ENCODE measurements at places on chromosomes 12 and 14. TPM values are rescaled to one million over a fixed set of nuclear protein-coding genes. Genes with fewer than 3 reads are reported as not detected.

Gene BIN2
- not detected for total RNA-seq

GRCh38 chr14:51684760-51685159 lies 33.0 kb downstream of the FRMD6 start:
- no peak overlapping the region for H3K27ac ChIP-seq
- H3K4me3 ChIP-seq: no peak overlapping the region
- H3K36me3 ChIP-seq: peaks cover 2% of the 10 kb centered on the region
- DNase-seq: no peak
- no peaks in the 10 kb centered on the region for H3K27me3 ChIP-seq

GRCh38 chr14:84162633-84163032 lies 1367.3 kb upstream of the FLRT2 start:
- no peak overlapping the region for H3K4me3 ChIP-seq
- no peaks in the 10 kb centered on the region for H3K4me1 ChIP-seq
- H3K27me3 ChIP-seq: no peaks in the 10 kb centered on the region
- no peak overlapping the region for H3K27ac ChIP-seq
- DNase-seq: no peak
- no peaks in the 10 kb centered on the region for H3K36me3 ChIP-seq

DNA sequence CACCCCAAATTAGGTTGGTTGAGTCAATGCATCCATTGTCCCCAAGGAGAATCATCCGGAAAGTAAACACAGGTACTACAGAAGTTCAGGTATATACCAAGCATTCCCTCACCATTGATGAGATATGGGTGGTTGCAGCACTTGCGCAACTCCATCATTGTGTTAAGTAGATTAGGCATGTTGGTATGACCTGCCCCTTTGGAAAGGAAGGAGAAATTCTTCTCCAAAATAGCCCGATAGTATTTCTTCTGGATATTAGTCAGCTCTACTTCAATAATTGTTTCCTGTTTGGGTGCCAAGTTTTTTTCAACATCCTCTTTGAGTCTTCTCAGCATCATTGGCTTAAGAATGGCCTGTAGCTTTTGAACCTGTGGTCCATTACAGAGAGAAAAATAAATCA lies 21.3 kb upstream of the SUPT16H start:
- peaks cover 94% of the 10 kb centered on the region for H3K36me3 ChIP-seq
- DNase-seq: no peak
- H3K4me3 ChIP-seq: no peak overlapping the region
- H3K27ac ChIP-seq: no peak overlapping the region

Gene MYO1H
- total RNA-seq: not detected

- no peak for DNase-seq
- H3K4me3 ChIP-seq: no peak overlapping the region
- no peaks in the 10 kb centered on the region for H3K36me3 ChIP-seq
- H3K27ac ChIP-seq: no peak overlapping the region
- H3K27me3 ChIP-seq: no peaks in the 10 kb centered on the region
- H3K4me1 ChIP-seq: no peaks in the 10 kb centered on the region
These were observed 87.8 kb downstream of the SPRING1 start for GRCh38 chr12:116650062-116650461.

DNA sequence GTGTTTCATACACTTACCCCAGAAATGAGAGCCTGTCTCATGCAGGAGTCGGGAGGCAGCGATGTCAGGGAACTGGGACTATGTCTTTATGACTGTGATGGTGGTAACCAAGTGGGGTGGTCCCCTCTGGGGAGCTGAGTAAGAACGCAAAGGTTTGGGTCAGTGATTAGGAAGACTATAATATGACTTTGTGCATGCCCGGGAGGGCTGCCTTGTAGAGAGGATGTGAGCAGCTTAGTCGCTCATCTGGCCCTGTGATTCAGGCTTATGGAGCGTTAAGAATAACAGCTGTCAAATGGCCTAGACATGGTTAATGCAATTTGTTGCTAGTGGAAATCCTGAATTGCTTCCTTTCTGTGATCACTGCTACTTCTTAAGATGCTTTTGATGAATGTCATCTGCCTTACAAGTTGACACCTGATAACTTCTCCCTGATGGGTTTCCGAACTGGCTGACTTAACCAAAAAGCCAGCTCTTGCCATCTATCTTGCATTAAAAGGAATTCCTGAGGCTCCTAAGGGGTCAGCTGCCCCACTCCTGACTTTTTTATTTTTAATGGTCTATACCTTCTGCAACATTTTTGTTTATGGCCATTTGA lies 35.4 kb upstream of the AACS start:
- DNase-seq: no peak
- no peak overlapping the region for H3K4me3 ChIP-seq
- no peaks in the 10 kb centered on the region for H3K36me3 ChIP-seq
- H3K27ac ChIP-seq: no peak overlapping the region

DNA sequence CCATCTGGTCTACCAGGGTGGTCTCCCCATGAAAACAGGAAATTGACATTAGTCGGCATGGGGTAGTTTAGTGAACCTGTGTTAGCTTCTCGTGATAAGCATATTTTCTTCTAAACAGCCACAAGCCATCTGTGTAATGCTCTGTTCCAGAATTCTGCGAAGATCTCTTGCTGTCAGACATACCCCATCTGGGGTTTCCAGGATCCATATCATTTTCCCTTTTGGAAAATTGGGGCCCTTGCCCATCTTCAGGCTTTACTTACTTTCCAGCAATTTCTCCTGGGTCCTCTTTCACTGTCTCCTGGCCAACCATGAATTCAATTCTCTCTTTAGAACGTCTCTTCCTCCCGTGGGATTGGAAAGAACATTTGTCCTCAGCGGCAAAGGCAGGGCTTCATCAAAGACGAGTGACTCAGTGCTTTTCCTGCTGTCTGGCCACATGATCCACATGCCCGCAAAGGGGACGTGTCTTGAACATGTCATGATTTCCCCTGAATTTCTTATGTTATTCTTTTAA lies 21.4 kb upstream of the NCOR2 start:
- H3K36me3 ChIP-seq: no peaks in the 10 kb centered on the region
- peaks cover 20% of the 10 kb centered on the region for H3K4me1 ChIP-seq
- H3K27me3 ChIP-seq: no peaks in the 10 kb centered on the region
- no peak overlapping the region for H3K4me3 ChIP-seq

DNA sequence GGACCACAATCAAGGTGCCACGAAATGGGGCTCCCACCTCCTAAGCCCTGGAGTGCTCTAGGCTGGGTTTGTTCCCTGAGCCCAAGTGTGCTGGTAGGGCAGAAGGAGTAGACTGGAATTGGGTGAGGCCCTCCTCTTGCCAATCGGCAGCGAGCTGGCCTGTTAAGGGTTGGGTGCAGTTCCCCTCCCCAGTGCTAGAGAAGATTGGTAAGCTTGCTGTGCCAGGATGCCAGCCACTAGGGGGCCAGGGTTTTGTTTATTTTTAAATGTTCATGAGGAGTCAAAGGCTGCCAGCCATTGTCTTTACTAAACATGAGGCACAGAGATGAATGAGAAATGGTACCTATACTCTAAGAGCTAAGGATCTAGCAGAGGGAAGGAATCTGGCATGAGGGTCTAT lies 79.7 kb downstream of the SPTB start:
- H3K4me3 ChIP-seq: no peak overlapping the region
- H3K27me3 ChIP-seq: no peaks in the 10 kb centered on the region
- peak; percentile 69 for DNase-seq
- H3K27ac ChIP-seq: no peak overlapping the region
- no peaks in the 10 kb centered on the region for H3K36me3 ChIP-seq

GRCh38 chr14:58947156-58947555 lies 241.3 kb upstream of the DAAM1 start:
- no peak for DNase-seq
- H3K27me3 ChIP-seq: peaks cover 85% of the 10 kb centered on the region
- H3K4me1 ChIP-seq: no peaks in the 10 kb centered on the region

- no peak overlapping the region for H3K4me3 ChIP-seq
- H3K27me3 ChIP-seq: no peaks in the 10 kb centered on the region
- H3K36me3 ChIP-seq: peaks cover 13% of the 10 kb centered on the region
- no peaks in the 10 kb centered on the region for H3K4me1 ChIP-seq
- no peak for DNase-seq
These were observed 9.2 kb upstream of the GOLGA3 start for GRCh38 chr12:132837693-132838409.

DNA sequence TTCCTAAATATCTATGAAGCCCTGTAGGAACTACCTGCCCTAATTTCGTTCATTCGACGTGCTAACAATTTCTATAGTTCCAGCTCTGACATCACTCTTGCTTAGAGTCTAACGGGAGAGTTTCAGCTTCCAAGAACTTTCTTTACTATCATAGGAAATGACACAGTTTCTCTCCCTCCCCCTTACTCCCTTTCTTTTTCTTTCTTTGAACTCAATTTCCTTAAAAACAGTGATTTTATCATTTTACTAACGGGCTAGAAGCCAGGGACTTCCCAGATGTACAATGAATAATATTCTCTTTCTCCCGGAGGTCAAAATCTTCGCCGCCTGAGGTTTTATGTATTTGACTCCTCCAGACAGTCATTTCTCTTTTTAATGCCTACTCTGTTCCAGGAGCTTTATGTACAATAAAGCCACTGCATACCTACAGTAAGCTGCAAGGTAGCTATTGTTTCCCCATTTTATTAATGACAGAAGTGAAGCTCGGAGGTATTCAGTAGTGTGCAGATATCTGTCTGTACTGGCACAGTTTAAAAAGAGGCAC lies 15.7 kb downstream of the SMCO2 start:
- peak; percentile 73 for DNase-seq
- H3K27me3 ChIP-seq: no peaks in the 10 kb centered on the region
- peak overlapping the region; percentile 71 for H3K27ac ChIP-seq
- H3K4me1 ChIP-seq: peaks cover 36% of the 10 kb centered on the region
- peak overlapping the region; percentile 1 for H3K4me3 ChIP-seq

DNA sequence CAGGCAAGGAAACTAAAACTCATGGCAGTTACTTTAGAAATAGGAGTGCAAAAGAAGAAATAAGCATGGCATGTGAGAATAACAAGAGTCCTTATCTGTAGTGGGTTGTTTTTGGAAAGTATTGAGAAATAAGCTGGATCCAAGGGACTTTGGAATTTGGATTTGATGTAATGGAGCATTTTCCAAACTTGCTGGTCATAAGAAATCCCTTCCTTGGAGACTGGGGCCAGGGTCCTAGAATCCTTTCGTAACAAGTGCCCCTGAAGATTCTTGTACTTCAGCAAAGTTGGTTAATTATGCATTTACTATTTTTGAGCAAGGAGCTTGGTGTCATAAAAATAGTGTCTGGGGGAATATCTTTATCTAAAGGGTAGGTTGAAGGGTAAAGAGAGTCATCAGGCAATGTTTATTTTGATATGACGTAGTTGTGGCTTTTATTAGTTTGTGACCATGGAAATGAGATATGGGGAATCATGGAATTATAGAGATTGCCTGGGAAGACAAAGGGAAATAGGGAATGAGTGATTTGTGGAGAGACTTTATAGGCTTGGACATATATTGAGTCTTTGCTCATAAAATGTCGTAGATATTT lies 53.9 kb downstream of the WNK1 start:
- no peaks in the 10 kb centered on the region for H3K36me3 ChIP-seq
- no peak for DNase-seq
- H3K4me3 ChIP-seq: no peak overlapping the region
- H3K27me3 ChIP-seq: no peaks in the 10 kb centered on the region
- H3K27ac ChIP-seq: 0 out of 2 replicates have a peak overlapping the region, but pooled peaks have one; percentile 12
- H3K4me1 ChIP-seq: peaks cover 4% of the 10 kb centered on the region

- no peaks in the 10 kb centered on the region for H3K36me3 ChIP-seq
- no peak overlapping the region for H3K4me3 ChIP-seq
- peaks cover 4% of the 10 kb centered on the region for H3K4me1 ChIP-seq
These were observed 148.5 kb downstream of the PLCZ1 start for GRCh38 chr12:18589316-18589715.

Gene SLC25A29
- 52.8 TPM for total RNA-seq

All from PC-3 (cell line).